Breast epithelium (tissue), 4 donors: ENCODE measurements at places on chromosomes 3 and 15. TPM values are rescaled to one million over a fixed set of nuclear protein-coding genes. Genes with fewer than 3 reads are reported as not detected.

Gene ANKUB1
- not detected for total RNA-seq

DNA sequence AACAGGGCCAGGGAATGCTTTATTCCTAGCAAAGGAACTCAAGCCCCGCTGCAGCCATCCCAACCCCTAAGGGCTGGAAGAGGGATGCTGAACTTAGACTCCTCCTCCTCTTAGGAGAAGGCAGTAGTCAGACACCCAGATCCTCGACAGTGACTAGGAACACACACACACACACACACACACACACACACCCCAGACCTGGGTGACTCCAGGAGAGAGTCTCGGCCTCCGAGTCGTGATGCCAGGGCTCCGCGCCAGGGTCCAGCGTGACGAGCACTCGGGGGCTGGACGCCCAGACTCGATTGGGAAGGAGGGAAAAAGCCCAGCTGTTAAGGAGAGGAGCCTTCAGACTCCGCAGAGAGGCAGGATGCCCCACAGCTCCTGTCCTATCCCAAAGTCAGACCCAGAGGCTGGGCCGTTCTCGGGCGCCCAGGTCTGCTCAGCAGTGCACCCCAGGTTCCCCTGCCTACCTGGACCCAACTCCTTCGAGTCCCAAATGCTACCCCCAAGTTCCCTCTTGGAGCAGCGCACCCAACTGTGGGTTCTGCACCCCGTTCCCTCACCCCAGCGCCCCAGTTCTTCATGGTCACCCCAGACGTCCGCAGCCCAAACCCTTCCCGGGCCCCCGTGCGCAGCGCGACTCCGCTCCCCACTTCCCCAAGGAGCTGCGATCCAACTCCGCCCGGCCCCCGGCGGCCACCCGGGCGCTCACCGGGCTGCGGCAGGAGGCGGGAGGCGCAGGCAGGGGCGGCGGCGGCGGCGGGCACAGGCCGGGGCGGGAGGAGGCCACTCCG is 421 bp downstream of the BMF start:
- no peaks in the 10 kb centered on the region for H3K36me3 ChIP-seq
- DNase-seq: no peak
- H3K4me3 ChIP-seq: peak overlapping the region; percentile 87
- H3K27me3 ChIP-seq: no peaks in the 10 kb centered on the region
- H3K4me1 ChIP-seq: peaks cover 10% of the 10 kb centered on the region

DNA sequence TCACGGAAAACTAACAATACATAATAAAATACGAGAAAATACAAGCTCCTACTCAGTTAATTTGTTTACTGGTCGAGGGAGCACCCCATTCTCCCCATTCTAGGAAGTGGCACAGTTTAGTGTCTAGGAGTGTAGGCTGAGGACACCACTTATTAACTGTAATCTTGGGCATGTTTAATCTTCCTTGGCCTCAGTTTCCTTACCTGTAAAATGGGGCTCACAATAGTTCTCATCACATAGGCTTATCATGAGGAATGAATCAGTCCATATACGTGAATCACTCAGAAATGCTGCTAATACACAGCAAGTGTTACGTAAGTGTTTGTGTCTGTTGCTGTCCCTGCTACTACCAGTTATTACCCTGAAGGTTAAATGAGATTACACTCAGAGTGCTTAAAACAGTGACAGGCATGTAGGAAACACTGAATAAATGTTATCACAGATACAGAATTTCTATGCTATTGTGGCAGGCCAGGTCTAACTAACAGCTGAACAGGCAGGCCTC is 210.2 kb downstream of the OSBPL10 start:
- H3K27me3 ChIP-seq: no peaks in the 10 kb centered on the region
- no peak overlapping the region for H3K27ac ChIP-seq
- no peak overlapping the region for H3K4me3 ChIP-seq
- no peaks in the 10 kb centered on the region for H3K36me3 ChIP-seq

Gene BUB1B
- 1.9 TPM for total RNA-seq

GRCh38 chr3:94673876-94674275 is 611.0 kb downstream of the NSUN3 start:
- no peaks in the 10 kb centered on the region for H3K36me3 ChIP-seq
- no peak overlapping the region for H3K27ac ChIP-seq
- no peak overlapping the region for H3K4me3 ChIP-seq

Gene TMEM89
- not detected for total RNA-seq

Gene TRMT10C
- total RNA-seq: 27.2 TPM
